Uterus (tissue), 4 donors: ENCODE measurements at places on chromosomes 16 and 17. TPM values are rescaled to one million over a fixed set of nuclear protein-coding genes. Genes with fewer than 3 reads are reported as not detected.

The MYH13 gene
- not detected for total RNA-seq

The STH gene
- total RNA-seq, result not detected

The RTN4RL1 gene
- not detected for total RNA-seq

The FBXL16 gene
- 0.37 TPM for total RNA-seq

The HEATR9 gene
- total RNA-seq, result not detected

DNA sequence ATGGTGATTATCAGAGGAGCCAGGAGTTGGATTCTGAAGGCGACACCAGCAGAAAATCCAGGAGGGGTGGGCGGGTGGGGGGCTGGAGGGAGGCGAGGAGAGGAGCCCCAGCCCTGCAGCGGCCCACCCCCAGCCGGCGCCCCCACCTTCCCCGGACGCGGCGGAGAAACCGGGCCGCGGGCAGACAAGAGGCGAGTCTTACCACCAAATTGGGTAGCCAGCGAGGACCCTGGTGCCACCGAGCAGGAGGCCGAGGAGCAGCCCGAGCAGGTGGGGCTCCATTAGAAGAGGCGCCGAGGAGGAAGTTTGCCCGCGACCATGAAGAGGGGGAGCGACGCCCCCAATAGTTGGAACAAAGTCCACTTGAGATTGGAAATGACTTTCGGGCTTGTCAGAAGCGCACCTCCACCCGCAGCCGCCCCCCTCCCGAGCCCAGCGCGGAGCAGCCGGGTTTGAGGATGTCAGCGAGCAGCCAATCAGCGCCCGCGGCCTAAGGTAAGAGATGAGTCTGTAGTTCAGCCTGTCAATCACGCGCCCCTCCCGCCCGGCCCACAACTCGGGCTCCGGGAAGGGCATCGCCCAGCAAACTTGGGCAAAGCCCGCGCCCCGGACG lies at the start of gene WNT3:
Gene WNT3 (minus strand): TSS at position 377 of the 613 bp plus-strand sequence. CDS start 95 bp downstream, at position 282.
- H3K36me3 ChIP-seq, result no peaks in the 10 kb centered on the region
- H3K27ac ChIP-seq, result no peak within 1 kb of the TSS
- no peak within 1 kb of the TSS for H3K4me3 ChIP-seq
- peaks cover 11% of the 10 kb centered on the region for H3K4me1 ChIP-seq
- peaks cover 52% of the 10 kb centered on the region for H3K27me3 ChIP-seq

DNA sequence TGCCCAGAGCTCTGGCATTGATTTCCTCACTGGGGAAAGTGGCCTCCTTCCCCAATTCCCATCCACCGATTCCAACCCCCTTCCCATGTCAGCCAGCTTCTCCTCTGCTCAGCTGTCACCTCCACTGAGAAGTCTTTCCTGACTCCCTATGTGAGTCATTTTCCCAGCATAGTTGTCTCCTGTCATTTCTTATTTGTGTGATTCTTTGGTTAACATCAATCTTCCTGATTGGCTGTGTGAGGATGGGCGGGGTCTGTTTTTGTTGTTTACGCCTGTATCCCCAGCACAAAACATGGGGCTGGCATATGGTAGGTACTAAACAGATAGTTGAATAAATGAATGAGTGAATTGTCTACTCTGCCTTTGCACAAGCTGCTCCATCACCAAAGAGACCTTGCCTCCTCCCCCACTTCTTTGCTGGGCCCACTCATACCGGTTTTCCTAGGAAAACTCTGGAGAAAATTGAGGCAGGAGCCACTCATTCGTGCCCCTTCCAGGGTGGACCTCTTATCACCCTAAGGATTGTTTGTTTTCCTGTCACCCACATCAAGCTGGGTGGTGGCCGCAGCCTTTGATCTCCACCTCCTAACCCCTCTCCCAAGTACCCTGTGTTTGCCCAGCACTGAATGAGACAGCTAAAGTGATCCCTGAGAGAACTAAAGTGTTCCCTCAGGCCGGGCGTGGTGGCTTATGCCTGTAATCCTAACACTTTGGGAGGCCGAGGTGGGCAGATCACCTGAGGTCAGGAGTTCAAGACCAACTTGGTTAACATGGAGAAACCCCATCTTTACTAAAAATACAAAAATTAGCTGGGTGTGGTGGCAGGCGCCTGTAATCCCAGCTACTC lies 1.2 kb upstream of the GRB7 start:
- H3K4me3 ChIP-seq, result no peak overlapping the region
- no peak for DNase-seq
- H3K36me3 ChIP-seq, result no peaks in the 10 kb centered on the region
- peaks cover 20% of the 10 kb centered on the region for H3K4me1 ChIP-seq
- H3K27ac ChIP-seq, result no peak overlapping the region

GRCh38 chr17:35341411-35341992 lies 31.9 kb downstream of the SLFN11 start:
- H3K4me3 ChIP-seq, result no peak overlapping the region
- H3K27me3 ChIP-seq, result no peaks in the 10 kb centered on the region
- no peak overlapping the region for H3K27ac ChIP-seq

DNA sequence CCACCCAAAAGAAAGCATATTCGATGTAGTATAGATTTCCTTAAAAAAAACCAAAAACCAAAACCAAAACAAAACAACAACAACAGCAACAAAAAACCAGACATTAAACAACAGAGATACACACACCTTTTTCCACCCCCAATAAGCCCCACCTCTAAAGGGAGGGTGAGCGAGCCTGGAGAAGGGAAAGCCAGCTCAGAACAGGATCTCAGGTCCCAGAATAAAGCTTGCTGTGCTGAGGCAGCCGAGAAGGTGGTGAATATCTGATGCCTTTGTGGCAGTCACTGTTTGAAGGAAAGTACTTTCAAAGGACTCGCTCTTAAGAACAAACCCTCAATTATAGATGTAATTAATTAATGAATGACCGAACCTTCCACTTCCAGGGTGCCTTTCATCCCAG lies 470 bp downstream of the KRT23 start:
- no peaks in the 10 kb centered on the region for H3K27me3 ChIP-seq
- no peaks in the 10 kb centered on the region for H3K4me1 ChIP-seq
- H3K27ac ChIP-seq, result no peak overlapping the region
- DNase-seq, result no peak
- H3K4me3 ChIP-seq, result no peak overlapping the region
- no peaks in the 10 kb centered on the region for H3K36me3 ChIP-seq

DNA sequence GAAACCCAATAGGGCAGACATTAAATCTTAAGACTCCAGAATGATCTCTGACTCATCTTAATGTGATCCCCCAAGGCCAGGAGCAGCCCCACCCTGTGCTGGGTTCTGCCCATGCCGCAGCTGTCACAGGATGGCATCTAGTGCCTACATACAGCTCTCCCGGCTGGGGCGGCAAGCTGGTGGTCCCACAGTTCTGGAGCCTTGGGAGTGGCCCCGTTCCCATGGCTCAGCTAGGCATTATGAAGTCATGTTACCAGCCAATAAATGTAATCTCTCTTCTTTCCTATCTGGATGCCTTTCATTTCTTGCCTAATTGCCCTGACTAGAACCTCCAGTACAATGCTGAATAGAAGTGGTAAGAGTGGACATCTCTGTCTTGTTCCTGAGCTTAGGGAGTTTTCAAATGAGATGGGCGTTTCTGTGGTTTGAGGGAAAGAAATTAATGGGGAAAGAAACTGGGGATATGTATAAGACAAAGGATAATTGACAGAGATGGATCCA lies 95.7 kb upstream of the DNAH17 start:
- H3K4me1 ChIP-seq, result no peaks in the 10 kb centered on the region
- no peak overlapping the region for H3K4me3 ChIP-seq
- H3K27ac ChIP-seq, result no peak overlapping the region
- no peaks in the 10 kb centered on the region for H3K27me3 ChIP-seq

- no peaks in the 10 kb centered on the region for H3K36me3 ChIP-seq
- H3K27ac ChIP-seq, result no peak overlapping the region
- H3K27me3 ChIP-seq, result no peaks in the 10 kb centered on the region
- H3K4me1 ChIP-seq, result no peaks in the 10 kb centered on the region
Observed at GRCh38 chr17:21843951-21844590, 151.7 kb downstream of the KCNJ18 start.

- no peak for DNase-seq
- H3K4me1 ChIP-seq, result no peaks in the 10 kb centered on the region
- H3K27ac ChIP-seq, result no peak overlapping the region
- H3K27me3 ChIP-seq, result no peaks in the 10 kb centered on the region
Observed at GRCh38 chr17:72240333-72240732, 119.5 kb downstream of the SOX9 start.

DNA sequence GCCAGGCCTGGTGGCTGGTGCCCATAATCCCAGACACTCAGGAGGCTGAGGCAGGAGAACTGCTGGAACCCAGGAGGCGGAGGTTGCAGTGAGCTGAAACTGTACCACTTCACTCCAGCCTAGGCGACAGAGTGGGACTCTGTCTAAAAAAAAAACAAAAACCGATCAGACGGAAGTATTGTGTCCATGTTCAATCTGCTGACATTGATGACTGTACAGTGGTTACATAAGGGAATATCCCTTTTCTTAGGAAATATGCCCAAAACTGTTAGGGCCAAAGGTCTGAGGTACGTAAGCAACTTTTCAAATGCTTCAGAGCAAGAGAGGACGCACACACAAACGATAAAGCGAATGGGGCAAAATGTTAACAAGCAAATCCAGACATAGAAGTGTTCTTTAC lies 69.8 kb upstream of the DNAH17 start:
- H3K36me3 ChIP-seq, result no peaks in the 10 kb centered on the region
- no peaks in the 10 kb centered on the region for H3K27me3 ChIP-seq
- H3K27ac ChIP-seq, result no peak overlapping the region
- no peak for DNase-seq
- no peak overlapping the region for H3K4me3 ChIP-seq
- no peaks in the 10 kb centered on the region for H3K4me1 ChIP-seq

DNA sequence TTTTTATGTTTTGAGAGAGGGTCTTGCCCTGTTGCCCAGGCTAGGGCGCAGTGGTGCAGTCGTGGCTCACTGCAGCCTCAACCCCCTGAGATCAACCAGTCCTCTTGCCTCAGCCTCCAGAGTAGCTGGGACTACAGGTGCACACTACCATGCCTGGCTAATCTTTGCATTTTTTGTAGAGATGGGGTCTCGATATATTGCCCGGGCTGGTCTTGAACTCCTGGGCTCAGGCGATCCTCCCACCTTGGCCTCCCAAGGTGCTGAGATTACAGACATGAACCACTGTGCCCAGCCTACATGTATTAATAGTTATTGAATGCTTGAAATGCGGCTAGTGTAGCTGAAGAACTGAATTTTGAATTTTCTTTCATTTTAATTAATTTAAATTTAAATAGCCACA lies 12.2 kb downstream of the C1QTNF1 start:
- DNase-seq, result no peak
- H3K27me3 ChIP-seq, result no peaks in the 10 kb centered on the region
- H3K4me1 ChIP-seq, result no peaks in the 10 kb centered on the region
- H3K36me3 ChIP-seq, result no peaks in the 10 kb centered on the region

- no peak overlapping the region for H3K4me3 ChIP-seq
- no peak for DNase-seq
- H3K36me3 ChIP-seq, result no peaks in the 10 kb centered on the region
- no peaks in the 10 kb centered on the region for H3K4me1 ChIP-seq
Observed at GRCh38 chr16:81636298-81636993, 142.6 kb upstream of the PLCG2 start.

DNA sequence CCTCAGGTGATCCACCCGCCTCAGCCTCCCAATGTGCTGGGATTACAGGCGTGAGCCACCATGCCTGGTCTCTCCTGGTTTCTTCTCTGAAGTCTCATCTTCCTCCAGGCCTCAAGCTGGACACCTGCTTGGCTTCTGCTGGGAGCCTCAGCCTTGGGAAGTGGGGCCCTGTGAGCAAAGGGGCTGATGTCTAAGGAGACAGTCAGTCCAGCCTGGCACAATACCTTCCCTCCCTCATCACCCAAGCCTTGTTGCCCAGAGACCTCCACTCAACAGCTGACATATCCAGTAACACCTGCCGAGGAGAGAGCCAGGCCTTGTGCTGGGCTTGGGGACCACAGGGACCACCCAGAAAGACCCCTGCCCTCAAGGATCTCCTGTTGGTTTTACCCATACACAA lies 251.6 kb downstream of the GSG1L start:
- no peak for DNase-seq
- H3K27me3 ChIP-seq, result no peaks in the 10 kb centered on the region
- H3K36me3 ChIP-seq, result no peaks in the 10 kb centered on the region
- H3K4me1 ChIP-seq, result no peaks in the 10 kb centered on the region
- H3K27ac ChIP-seq, result no peak overlapping the region

- H3K27me3 ChIP-seq, result no peaks in the 10 kb centered on the region
- no peak for DNase-seq
- no peaks in the 10 kb centered on the region for H3K4me1 ChIP-seq
Observed at GRCh38 chr17:63279498-63280230, 166.4 kb downstream of the CYB561 start.

DNA sequence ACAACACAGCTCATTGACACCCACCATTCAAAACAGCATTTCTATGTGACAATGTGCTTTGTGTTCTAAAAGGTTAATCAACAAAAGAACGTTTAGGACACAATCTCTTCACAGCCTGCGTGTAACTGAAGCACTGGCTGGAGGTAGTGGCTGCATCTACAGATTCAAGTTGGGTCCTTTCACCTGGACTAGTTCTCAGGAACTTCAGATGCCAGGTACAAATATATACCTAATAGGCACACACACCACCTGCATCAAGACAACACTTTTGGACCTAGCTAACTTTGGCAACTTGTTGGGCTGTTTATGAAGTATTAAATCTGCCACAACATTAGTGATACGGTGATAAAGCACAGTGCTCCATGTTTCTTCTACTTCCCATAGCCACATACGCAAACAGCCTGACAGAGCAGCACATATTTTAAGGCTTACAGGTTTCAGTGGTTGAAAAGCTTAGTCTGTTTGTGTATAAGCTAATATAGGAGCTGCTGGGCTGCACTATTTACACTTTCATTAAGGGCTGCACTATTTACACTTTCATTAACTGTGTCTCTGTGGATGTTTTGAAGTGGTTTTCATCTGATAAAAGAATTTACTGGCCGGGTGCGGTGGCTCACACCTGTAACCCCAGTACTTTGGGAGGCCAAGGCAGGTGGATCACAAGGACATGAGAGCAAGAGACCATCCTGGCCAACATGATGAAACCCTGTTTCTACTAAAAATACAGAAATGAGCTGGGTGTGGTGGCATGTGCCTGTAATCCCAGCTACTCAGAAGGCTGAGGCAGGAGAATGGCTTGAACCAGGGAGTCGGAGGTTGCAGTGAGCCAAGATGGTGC lies 132.6 kb downstream of the PARN start:
- peaks cover 2% of the 10 kb centered on the region for H3K4me1 ChIP-seq
- DNase-seq, result no peak
- no peak overlapping the region for H3K27ac ChIP-seq

DNA sequence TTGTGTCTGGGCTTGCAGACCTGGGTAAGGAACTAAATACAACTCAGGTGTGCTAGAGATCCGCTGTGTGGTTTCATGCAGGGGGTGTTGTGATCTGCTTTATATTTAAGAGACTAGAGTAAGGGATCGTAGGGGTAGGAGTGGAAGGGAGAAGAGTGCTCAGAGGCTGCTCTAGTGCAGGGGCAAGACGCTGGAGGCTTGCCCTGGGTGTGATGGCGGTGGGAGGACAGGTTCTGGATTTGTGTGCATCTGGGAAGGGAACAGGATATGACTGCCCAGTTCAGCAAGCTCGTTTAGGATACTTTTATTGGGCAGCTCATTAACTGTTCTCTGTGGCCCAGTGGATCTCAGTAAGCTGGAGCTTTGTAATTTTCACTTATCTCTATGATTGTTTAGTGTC lies 47.6 kb downstream of the RPTOR start:
- no peak overlapping the region for H3K27ac ChIP-seq
- no peaks in the 10 kb centered on the region for H3K27me3 ChIP-seq
- no peak for DNase-seq
- no peaks in the 10 kb centered on the region for H3K4me1 ChIP-seq
- H3K36me3 ChIP-seq, result no peaks in the 10 kb centered on the region

- H3K27ac ChIP-seq, result no peak overlapping the region
- H3K36me3 ChIP-seq, result no peaks in the 10 kb centered on the region
- no peak overlapping the region for H3K4me3 ChIP-seq
- DNase-seq, result no peak
- H3K27me3 ChIP-seq, result no peaks in the 10 kb centered on the region
Observed at GRCh38 chr17:8967861-8968260, 2.4 kb upstream of the PIK3R5 start.
